ENCODE measurements at places on chromosomes 1 and 21.

GRCh38 chr1:42924851-42925760, 33.6 kb downstream of the SLC2A1 start:
- DNase-seq: no peak

DNA sequence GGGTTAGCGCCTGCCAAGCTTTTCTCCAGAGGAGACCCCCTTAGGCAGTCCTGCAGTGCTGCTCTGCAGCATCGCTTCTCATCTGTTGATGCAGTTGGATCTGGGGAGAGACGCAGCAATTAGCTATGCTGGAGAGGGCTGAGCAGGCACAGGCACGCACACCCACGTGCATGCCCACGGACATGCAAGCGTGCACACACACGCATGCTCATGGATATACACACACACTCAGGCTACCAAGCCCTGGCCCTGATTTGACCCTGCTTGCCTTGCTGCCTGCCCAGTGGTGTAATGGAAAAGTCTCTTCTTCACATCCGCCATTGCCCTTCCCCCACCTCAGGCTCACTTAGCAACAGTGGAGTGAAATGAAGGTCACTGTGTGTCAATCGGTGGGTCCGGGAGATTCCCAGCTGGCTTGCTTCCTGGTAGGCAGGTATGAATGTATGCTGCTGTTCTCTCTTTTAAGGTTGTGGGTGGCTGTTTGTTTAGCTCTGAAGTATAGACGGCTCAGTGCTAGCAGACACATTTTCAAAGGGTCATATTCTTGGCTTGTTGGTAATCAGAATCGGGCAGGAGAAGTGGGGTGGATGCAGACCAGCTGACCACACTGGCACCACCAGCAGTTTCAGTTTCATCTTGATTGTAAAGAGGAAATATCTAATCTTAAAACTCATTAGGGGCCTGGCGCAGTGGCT, 9.5 kb downstream of the ATP1B1 start:
- no peak for DNase-seq

- no peak for DNase-seq
Measured at GRCh38 chr1:22465671-22466070, 14.0 kb downstream of the ZBTB40 start.

DNA sequence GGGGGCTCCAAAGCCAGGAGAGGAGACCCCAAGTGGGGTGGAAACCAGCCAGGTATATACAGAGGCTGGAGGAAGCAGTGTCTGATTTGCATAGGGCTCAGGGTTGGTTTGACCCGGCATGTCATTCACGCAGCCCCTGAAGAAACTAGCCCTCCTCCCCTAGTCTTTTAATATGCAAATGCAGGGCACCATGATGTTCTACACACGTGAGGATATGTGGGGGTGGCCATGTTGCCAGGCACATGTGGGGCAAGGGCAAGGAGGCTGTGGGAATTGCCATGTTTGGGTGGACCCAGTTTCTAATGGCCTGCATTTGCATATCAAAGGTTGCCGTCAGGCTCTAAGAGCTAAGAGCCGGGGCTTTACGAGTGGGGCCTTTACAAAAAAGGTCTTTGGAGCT, 12.0 kb upstream of the RHOU start:
- DNase-seq: no peak

- no peak for DNase-seq
Measured at GRCh38 chr1:169563019-169563615, 23.2 kb downstream of the F5 start.

DNA sequence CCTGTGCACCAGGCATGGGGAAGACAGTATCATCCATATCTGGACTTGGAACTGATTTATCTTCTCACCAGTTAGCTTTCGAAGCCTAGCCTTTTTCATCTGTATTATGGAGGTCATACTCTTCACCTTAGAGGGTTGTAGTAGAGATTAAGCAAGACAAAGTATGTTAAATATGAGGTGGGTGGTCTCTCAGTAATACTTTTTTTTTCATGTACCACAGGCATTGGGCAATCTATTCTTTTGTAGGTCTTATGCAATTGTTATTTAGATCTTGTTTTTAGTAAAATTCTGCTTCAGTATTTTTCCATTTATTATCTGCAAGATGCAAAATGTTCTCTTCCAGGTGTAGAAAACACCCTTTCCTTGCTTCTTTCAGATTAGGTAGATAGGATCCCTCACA, 35.2 kb upstream of the OR2B11 start:
- DNase-seq: no peak

- no peak for DNase-seq
Measured at GRCh38 chr21:19010251-19010650, 606.7 kb upstream of the TMPRSS15 start.

GRCh38 chr1:27026621-27027574, 14.2 kb upstream of the TENT5B start:
- DNase-seq: no peak

- no peak for DNase-seq
Measured at GRCh38 chr1:245085508-245086095, 69.2 kb upstream of the KIF26B start.

DNA sequence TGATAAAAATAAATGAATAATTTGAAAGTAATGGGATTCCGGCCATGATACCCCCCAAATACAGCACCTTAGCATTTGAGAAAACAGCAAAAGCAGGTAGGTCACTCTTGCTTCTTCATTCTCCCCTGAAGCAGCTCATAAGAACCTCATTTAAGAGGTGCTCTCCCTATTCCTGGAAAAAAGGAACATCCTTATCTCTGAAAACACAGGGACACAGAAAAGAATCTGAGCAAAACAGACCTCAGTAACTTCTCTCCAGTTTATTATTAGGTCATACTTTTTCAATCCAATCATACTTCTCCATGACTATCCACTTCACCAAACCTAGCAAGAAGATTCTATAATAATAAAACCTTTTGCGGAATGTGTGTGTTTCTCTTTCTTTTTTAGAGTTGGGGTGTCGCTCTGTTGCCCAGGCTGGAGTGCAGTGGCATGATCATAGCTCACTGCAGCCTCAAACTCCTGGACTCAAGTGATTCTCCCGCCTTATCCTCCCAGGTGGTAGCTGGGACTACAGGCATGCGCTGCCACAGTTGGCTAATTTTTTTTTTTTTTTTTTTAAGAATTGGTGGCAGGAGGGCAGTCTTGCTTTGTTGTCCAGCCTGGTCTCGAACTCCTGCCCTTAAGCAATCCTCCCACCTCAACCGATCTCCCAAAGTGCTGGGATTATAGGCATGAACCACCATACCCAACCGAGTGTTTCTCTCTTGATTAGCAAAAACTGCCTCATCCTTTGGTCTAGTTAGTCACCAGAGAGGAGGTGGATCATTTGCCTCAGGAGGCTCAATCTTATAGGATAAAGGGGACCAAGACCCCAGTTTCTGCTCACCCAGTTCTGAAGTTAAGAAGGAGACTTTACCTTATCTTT, 10.6 kb upstream of the TRIM33 start:
- no peak for DNase-seq

DNA sequence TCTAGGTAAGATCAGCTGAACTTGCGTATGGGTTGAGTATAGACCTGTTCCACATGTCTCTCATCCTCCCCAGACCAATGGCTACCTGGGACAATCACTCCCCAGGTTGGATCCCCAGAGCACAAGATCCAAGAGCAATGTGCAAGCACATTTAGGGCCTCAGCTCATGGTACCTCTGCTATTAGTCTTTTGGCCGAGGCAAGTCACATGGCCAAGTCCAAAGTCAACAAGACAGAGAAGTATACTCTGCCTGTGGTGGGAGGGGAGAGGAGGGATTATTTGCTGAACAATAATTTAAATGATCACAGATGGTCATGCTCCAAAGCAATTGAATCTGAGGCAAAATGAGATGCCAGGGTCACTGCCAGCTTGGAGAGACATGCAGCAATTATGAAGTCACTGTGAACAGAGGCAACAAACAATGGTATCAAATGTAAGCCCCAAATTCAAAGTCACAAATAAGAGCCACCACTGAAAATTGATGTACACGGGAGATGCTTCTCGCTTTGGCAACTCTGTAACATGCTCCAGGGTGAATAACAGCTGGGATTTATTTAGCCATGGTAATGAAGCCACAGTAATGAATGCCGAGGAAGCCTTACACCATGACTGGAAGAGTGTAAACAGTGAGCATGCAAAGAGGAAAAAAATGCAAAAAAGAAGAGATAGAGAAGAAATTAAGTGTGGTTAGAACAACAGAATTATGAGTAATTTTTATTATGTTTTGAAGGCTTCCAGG, 149.1 kb downstream of the ZNF281 start:
- DNase-seq: no peak

DNA sequence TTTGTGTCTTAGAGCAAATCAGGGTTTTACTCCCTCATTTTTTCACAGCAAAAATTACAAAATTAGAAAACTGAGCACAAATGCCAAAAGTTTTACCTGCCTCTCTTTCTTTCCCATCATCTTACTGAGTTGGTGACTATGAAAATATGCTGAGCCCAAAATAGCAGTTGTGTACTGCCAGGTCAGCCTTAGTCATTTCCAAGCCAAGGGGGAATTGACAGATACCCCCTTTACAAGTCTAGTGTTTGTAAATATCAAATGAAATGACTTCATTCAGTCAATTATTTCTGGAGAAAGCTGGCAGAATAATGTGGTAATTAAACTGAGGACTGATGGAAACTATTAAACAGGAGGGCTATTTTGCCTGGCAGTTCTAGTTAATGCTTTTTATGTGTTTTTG, 11.4 kb upstream of the GORAB start:
- DNase-seq: no peak

- DNase-seq: no peak
Measured at GRCh38 chr1:107689159-107689558, 275.8 kb downstream of the VAV3 start.

- DNase-seq: no peak
Measured at GRCh38 chr1:111476761-111477309, 3.1 kb downstream of the C1orf162 start.

GRCh38 chr1:174995916-174996315, 3.8 kb upstream of the CACYBP start:
- DNase-seq: no peak

DNA sequence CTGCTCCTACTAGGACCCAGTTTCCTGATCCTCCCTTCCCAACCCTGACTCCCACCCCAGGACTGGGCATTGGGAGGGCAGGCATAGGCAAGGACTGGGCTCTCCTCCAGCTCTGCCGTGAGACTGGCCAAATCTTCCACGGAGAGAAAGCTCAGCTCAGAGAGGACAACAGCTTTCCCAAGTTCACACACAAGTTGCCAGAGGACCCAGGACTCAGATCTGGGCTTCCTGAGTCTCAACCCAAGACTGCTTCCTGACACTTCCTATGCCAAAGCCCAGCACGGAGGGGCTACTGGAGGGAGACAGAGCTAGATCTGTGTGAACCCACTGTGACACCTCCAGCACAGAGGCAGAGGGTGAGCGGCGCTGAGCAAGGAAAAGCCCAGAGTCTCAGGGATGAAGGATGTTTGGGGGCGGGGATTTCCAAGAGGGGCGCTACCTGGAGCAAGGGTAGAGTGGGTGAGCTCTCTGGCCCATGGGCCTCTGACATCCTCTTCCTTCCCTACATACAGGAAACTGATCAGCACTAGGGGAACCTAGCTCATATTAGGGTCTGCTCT, 7.1 kb downstream of the PDZK1IP1 start:
- DNase-seq: no peak
